ENCODE measurements at places on chromosomes 7 and 10. TPM values are rescaled to one million over a fixed set of nuclear protein-coding genes. Genes with fewer than 3 reads are reported as not detected.
A peak's percentile ranks its signal among the peaks of the same experiment; 100 is the strongest.

Gene UBN2
- 1.3 TPM for polyA plus RNA-seq

Gene TFR2
- polyA plus RNA-seq: 1.8 TPM

Gene EBLN1
- not detected for polyA plus RNA-seq

Gene INSYN2A
- polyA plus RNA-seq: 0.21 TPM

Gene EPHA1
- polyA plus RNA-seq: 0.80 TPM

Gene OPTN
- polyA plus RNA-seq: 17.2 TPM

- DNase-seq: no peak
Observed at GRCh38 chr10:101258179-101258885, 29.1 kb upstream of the LBX1 start.

DNA sequence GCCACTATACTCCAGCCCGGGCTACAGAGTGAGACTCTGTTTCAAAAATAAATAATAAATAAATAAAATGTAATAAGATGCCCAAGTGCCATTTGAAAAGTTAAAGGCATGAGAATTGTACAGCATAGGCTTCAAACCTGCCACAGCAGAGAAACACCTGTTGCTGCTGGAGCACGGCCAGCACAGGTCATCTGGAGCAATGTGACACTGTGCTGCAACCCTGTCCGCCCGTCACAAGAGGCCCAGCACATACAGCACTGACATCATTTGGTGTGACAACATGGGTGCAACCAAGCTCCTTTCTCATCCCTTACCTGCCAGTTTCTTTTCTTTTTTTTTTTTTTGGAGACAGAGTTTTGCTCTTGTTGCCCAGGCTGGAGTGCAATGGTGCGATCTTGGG lies 1.3 kb downstream of the RFC2 start:
- DNase-seq: no peak

DNA sequence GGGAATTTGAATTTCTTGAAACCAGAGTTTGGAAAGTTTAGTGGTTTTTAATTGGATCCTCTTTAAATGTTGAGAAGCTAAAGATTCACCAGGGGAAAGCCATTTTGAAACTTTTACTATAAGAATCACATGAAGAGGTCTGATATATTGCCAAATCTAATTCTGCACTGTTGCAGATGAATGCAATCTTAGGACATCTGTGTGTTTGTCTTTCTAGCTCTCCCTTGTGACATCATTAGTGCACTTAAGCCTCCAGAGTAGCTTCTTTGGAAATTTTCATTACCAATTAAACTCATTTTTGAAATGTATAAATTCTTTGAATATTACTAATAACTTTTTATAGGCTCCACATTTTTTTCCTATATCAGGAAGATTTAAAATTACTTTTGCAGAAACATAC lies 160.2 kb downstream of the BICC1 start:
- DNase-seq: no peak

- DNase-seq: no peak
Observed at GRCh38 chr10:107031931-107032699, 132.4 kb downstream of the SORCS1 start.

GRCh38 chr7:113486548-113486947 lies 368.2 kb upstream of the SMIM30 start:
- DNase-seq: no peak

- peak; percentile 38 for DNase-seq
Observed at GRCh38 chr7:501526-501925, 18.1 kb downstream of the PDGFA start.

GRCh38 chr7:1087465-1087814 lies 473 bp upstream of the GPER1 start:
- no peak for DNase-seq

DNA sequence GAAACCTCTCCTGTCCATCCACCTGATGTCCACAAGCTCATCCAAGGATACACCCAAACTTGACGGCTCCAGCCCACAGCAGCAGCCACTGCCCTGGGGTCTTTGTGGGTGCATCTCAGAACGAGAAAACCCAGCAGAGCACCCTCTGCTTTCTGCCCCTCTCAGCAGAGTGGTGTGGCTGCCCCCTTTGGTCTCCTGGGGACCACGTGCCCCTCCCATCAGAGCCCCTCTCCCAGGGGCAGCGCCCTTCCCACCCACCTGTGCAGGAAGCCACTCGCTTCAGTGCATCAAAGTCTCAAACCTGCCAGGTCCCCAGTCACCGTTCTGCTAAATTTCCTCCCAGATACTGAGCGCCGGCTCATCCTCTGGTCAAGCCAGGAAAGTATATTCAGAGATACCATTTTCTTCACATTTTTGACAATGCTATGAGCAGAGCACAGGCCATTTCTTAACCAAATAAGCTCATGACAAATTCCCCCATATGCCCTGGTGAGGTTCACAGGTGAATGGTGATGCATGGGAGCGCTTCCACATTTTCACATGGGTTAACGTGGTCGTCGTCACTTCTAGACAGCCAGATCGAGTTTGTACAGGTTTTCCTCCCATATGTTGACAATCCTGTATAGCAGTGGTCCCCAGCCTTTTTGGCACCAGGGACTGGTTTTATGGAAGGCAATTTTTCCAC lies 32.4 kb downstream of the CAMK2B start:
- no peak for DNase-seq

DNA sequence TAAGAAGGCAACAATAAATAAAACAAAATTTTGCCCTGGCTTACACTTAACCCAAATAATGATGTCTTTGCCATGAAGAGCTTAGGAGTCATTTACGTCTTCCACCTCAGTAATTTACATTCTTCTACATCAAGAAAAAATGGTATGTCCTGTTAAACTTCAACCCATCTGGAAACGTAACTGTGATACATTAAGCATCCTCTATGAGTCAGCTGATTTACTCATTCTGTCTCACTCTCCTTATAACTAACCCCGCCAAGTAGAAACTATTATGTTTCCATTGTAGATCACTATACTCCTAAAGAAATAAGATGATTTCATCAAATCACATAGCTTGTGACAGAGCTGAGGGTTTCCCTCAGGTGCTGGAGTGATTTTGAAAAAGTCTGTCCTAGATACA lies 330.7 kb downstream of the CDC14C start:
- DNase-seq: no peak

GRCh38 chr10:93190372-93190771 lies 116.7 kb downstream of the CYP26A1 start:
- DNase-seq: no peak

- DNase-seq: no peak
Observed at GRCh38 chr7:76352193-76352592, 6.6 kb downstream of the YWHAG start.

DNA sequence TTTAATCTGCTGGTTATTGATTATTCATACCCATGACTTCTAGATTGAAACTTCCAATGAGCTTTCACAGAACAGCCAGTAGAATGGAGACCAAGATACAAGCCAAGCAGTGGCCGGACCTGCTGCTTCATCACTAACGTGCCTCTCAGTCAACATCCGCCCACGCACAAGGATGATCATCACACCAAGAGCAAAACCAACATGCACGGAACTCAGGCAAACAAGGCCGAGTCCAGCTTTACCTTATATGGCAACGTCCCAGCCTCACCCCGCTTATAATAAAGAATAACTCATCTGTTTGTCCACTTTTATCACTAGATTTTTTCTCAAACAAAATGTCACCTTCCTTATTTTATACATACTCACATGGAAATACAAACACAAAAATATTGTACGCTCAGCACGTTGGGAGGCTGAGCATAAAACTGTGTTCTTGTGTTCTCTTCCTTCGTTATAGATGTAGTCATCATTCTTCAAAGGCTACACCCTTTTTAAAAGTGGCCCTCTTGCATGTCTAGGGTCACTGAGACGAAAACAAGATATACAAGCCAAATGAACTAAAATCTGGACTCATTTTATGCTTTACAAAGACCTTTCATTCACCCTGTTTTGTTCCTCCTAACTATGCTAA lies 122.7 kb downstream of the SFMBT2 start:
- DNase-seq: no peak

- DNase-seq: no peak
Observed at GRCh38 chr10:1244493-1244892, 188.3 kb downstream of the WDR37 start.

DNA sequence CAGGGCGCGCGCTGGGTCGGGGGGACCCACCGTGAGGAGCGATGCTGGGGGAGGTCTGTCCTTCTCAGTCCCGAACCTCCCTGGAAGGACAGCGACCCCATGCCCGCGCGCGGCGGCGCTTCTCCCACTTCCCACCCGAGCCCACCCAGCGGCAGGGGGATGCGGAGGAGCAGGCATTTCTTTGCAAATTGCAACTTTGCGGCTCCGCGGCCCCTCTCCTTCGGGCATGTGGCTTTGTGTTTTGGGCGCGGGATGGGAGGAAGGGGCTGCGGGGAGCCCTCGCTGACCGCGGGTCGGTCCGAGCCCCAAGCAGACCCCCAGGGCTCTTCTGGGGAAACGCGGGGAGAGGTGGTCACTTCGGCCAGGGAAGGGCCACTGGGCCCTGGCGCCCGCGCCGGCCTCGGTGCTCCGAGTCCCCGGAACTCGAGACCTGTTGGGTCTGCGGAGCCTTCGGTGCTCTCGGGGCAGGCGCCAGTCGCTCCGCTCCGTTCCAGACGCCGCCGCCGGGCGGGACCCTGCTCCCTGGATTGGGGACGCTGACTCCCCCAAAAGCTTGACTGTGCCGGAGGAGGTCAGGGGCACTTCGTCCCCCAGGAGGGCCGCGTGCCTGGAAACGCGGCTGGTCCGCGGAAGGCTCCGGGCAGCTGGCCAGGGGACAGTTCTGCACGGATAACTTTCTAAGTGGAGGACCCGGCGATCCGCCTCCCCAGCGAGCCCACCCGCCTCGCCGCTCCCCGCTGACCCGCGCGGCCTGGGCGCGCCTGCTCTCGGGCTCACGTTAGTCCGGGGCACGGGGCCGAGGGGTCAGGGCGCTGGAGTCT lies 164.2 kb upstream of the DPP6 start:
- DNase-seq: no peak

GRCh38 chr7:28407651-28408050 lies 4.7 kb upstream of the CREB5 start:
- no peak for DNase-seq

DNA sequence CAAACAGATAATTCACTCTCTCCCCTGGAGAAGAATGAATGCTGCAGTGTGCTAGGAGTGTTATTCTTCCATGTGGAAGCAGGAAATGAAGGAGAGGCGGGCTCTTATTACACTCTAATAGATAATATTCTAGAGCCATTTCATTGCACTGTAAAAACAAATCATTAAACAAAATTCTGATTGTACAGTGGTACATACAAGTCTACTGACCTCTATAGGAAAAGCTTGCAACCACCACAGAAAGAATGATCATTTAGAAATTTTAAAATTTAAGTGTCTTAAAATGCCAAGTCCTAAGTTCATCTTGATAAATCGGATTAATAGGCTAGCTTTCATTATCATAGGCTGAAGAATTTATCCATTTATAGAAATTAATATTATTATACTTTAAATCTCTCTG lies 960.3 kb upstream of the LRRN3 start:
- DNase-seq: no peak

DNA sequence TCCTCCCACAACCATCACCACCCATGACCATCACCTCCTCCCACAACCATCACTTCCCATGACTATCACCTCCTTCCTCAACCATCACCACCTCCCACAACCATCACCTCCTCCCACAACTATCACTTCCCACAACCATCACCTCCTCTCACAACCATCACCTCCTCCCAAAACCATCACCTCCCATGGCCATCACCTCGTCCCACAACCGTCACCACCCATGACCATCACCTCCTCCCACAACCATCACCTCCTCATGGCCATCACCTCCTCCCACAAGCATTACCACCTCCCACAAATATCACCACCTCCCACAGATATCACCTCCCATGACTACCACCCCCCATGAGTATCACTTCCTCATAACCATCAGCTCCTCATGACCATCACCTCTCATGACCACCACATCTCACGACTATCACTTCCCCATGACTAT lies 52.2 kb downstream of the PDGFA start:
- DNase-seq: peak; percentile 11

- peak; percentile 59 for DNase-seq
Observed at GRCh38 chr10:124166431-124167125, 73.2 kb upstream of the CHST15 start.

DNA sequence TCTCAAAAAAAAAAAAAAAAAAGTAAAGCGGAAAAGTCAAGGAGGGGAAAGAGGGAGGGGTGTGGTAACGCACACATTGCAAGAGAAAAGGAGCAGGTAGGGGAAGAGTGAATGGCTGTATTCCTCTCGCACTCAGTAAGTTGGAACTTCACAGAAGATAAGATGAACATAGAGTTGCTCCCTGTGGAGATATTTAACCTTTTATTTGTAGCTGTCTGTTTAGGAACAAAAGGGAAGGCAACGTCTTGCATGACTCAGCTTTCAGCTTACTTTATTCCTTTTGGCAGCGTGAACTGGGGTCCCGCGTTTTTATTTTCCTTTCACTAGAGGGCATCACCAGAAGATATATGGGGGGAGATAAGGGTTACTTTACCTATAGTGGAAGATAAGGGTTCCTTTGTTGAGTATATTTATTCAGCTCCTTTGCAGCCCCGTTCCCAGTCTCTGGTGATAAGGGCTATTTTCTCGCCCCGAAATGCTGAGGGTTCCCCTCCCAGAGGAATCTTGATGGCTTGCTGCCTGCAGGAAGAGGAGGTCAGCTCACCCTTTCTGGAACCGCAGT lies 78.5 kb downstream of the APBB1IP start:
- no peak for DNase-seq

GRCh38 chr10:121753726-121754476 lies 155.7 kb upstream of the FGFR2 start:
- DNase-seq: no peak

DNA sequence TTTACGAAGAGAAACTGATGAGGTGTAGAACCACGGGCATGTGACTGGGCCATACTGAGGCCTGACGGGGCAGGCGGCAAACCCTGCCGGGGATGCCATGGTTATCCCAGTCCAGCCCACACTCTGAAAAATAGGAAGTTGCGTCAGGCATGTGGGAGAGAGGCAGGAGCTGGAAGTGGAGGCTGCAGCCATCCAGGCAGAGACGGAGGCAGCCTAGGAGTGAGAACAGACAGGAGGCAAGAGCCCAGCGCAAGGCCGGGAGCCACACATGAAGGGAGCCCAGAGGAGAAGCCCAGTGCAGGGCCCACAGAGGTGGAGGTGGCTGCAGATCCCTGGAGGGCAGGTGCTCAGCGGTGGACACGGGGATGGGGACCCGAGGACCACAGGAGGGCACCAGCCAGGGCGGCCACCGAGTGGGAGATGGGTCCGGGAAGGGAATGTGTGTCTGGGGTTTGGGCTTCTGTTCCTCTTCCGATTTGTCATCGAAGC lies 175.2 kb upstream of the PPP2R2D start:
- DNase-seq: peak; percentile 63

DNA sequence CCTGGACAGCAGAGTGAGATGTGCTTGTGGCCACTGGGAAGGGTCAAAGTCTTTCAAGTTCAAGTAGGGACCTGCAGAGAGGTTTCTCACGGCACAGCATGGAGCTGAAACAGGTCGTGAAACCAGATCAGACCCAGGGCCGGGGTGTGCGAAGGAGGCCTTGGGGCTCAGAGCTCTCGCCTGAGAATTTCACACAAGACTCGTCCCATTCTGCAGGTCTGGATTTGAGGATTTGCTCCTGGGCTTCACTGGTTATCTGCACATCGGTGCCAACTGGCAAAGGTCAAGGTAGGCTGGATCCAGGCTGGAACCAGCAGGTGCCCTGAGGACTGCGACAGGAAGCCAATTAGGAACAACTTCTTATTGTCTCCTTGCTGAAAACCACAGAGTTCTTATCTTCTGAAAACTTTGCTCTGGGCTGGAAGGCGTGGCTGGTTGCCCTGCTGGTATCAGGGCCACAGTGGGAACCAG lies 24.0 kb upstream of the GTF2I start:
- no peak for DNase-seq
